ENCODE measurements at places on chromosomes 13 and 19.
A peak's percentile ranks its signal among the peaks of the same experiment; 100 is the strongest.

- no peak for DNase-seq
These were observed 52.4 kb upstream of the UBL3 start for GRCh38 chr13:29902632-29903305.

GRCh38 chr19:18418029-18418482, 1.1 kb upstream of the SSBP4 start:
- DNase-seq = no peak

- peak; percentile 60 for DNase-seq
These were observed 2.5 kb downstream of the ZC3H4 start for GRCh38 chr19:47111006-47111621.

GRCh38 chr19:46824890-46825730, 25.5 kb downstream of the AP2S1 start:
- peak; percentile 37 for DNase-seq

- no peak for DNase-seq
These were observed 904.2 kb upstream of the MIR17HG start for GRCh38 chr13:90443268-90443667.

- no peak for DNase-seq
These were observed 653.0 kb upstream of the GPC6 start for GRCh38 chr13:92573467-92574057.
